ENCODE measurements at places on chromosomes 2 and 18.

- DNase-seq: no peak
Observed at GRCh38 chr2:15311201-15311907, 249.8 kb downstream of the NBAS start.

- DNase-seq: no peak
Observed at GRCh38 chr2:71045865-71046548, 22.4 kb upstream of the NAGK start.

DNA sequence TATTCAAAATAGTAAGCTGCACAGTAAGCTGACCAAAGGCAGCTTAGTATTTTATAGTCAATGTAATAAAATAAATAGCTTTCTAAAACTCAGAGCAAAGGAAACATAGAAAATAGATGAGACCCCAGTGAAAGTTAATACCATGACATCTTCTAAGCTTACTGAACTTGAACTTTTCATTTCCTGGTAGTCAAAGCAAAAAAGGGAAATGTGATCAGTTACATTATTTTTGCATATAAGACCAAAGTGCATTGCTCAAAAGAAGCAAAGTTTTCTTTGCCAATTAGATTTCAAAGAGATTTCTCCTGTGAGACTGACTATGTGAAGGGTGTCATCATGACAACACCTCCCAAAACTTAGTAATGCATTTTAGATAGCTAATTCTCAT, 70.2 kb downstream of the MYO1B start:
- no peak for DNase-seq

- DNase-seq: no peak
Observed at GRCh38 chr2:188526701-188527100, 235.0 kb downstream of the GULP1 start.
